ENCODE measurements at places on chromosomes 7 and 10. TPM values are rescaled to one million over a fixed set of nuclear protein-coding genes. Genes with fewer than 3 reads are reported as not detected.

DNA sequence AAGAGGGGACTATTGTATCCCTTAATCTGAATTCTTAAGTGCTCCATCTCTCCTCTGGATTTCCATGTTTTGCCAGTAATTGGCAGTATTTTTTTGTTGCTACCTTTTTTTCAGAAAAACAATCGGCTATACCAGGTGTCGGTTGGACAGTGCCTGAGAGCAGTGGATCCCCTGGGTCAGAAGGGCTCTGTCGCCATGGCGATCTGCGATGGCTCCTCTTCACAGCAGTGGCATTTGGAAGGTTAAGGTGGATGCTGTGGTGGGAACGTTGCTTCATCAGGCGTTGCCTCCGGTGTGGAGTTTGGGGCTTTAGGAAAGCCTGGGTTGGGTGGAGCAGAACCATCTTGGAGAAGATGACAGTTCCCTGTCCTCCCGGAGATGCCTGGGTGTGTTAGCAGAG lies 96.0 kb downstream of the GALNT11 start:
- no peak for DNase-seq

DNA sequence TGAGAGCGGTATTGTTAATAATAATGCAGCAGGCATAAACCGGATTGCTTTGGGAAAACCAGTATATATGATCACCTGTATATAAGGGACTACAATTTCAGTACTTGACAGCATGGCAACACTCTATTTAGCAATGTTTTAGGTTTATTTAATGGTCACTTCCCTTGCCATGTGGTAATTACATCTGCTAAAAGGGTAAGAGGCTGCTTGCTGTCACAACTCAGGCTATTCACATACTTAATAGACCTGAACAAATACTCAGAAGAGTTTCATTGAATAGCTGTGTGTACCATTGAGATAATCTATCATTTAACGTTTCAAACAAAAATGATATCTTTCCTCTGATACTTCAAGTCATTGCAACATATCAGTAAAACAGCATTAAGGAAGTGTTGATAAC lies 90.1 kb downstream of the PCDH15 start:
- DNase-seq: no peak

DNA sequence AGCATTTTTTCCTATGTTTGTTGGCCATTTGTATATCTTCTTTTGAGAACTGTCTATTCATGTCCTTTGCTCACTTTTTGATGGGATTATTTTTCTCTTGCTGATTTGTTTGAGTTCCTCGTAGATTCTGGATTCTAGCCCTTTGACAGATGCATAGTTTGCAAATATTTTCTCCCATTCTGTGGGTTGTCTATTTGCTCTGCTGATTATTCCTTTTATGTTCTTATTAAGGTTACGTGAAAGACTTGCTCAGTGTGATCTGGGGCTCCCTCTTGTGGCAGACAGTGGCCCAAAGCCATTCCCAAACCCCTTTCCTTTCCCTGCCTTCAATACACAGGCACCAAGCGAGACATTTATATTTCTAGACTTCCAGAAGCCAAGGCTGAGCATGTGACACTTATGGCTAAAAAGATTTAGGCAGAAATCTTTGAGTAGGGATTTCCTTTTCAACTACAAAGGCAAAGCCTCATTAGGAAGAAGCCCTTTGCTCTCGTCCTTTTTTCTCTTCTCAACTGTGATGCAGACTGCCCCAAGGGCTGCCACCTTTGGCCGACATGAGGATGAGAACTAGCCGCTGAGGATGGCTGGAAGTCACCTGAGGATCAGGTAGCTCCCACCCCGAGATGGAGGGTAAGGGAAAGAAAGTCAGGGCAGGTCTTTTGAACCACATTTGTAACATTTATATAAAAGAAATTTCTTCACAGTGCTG lies 23.6 kb downstream of the ST8SIA6 start:
- peak; percentile 69 for DNase-seq

GRCh38 chr7:28784171-28784902 lies 173.8 kb downstream of the TRIL start:
- no peak for DNase-seq

- no peak for DNase-seq
These were observed 111.8 kb downstream of the SDK1 start for GRCh38 chr7:3412871-3413270.

DNA sequence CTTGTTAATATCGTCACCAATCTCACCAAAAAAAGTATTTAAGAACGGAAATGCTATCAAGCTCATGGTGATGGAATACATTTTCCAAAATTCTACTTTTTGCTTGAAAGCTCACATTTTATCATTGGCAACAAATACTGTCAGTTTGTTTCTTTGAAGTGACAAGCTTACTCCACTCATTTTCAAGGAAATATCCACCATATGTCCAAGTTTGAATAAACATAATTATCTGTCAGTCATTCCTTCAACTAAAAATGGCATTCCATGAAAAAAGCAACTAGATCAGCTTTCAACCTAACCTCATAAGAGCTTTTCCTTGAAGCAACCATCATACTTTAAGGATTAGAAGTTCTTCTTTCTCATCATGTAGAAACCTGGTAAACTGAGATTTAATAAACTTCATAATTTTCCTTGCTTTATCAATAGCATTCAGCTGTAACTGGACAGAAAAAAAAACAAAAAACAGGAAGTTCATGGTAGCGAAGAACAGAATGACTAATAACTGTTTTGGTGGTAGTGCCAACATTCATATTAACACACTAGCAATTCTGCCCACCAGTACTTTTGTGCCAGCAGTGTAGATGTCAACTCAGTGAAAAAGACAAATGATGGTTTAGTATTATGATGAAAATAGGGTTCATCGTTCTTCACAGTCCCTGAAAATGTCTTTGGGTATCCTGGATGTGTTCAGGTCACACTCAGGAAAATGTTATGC lies 764.9 kb downstream of the GRM8 start:
- DNase-seq: no peak

- DNase-seq: no peak
These were observed 43.9 kb downstream of the CHRM2 start for GRCh38 chr7:136912339-136912738.

GRCh38 chr7:157016024-157016351 lies 5.5 kb upstream of the MNX1 start:
- no peak for DNase-seq

DNA sequence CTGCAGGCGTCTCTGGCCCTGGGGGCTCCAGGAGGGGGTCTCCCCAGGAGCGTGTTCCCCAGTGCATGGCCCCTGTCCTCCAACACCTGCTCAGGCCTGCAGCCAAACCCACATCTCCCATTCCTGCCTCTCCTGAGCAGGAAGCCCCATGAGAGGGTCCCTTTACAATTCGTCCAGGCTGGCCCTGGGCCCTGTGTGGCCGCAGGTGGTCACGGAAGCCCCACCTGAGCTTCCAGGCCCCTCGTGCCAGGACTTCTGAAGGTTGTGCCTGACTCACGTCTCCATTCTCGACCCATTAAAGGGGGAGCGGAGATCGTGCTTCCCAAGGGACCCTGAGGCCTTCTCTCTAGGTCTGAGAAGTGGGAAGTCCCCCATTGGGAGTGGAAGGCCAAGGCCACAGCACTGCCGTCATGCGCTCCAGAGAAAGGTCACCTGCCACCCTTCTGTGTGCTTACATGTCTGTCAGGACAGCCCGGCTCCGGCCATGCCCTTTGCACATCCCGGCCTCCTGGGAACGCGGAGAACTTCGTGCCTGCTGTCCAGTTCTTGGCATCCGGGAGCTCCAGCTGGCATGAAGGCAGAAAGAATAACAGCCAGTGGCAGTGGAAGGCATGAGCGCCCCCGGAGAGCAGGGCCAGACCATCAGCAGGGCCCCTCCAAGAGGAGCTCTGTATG lies 382.3 kb downstream of the DNAJB6 start:
- no peak for DNase-seq

DNA sequence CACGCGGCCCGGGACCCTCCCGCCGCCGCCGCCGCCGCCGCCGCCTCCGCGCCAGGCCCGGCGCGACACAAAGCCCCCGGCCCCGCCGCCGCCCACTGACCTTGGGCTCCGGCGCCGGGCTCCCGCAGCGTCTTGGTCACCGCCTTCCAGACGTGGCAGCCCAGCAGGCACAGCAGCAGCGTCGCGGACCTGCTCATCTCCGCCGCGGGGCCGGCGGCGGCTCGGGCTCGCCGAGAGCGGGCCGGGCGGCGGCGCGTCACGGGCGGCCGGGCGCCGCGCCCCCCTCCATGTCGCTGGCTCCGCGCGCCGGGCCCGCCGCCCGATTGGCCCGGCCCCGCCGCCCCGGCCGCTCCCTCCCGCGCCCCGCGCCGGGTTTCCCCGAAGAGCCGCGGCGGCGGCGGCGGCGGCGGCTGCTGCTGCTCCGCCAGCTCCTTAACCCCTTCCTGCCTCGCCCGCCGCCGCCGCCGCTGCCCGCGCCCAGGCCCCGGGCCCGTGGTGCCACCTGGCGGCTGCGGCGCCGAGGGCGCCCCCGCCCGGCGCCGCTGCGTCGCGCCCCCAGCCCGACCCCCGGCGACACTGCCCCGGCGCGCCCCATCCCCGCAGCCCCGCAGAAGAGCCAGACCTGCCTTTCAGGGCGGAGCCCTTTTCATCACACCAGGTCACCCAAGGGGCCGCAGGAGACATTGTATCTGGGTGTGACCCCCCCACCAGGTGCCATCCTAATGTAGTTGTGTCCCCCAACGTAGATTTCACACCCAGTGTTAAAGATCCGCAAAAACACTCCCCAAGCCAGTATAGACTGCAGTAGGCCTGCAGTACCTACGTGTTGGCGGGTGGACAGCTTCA lies at the start of gene FAM171A1:
Gene FAM171A1, minus strand, starts transcription at position 434 of the 846 bp plus-strand sequence. Its CDS starts 237 bp downstream, at position 197.
- peak; percentile 70 for DNase-seq

- DNase-seq: no peak
These were observed 304.9 kb downstream of the TCERG1L start for GRCh38 chr10:131006458-131007256.

GRCh38 chr7:92072121-92072520 lies 62.2 kb downstream of the CYP51A1 start:
- DNase-seq: no peak

DNA sequence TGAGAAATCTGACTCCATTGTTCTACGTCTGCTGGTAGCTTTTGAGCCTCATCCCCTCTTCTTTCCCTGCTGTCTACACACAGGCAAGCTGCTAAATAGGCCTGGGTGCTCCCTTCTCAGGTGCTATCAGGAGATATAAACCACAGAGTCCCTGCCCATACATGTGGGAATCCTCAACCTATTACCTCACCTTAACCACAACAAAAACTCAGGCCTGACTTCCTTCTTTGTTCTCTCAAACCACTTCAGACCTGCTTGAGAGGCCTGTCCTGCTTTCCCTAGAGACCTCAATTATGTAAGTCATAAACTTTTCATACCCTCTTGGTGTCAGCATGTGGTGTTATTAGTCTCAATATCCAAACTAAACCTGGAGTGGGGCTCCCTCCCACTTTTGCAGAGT lies 75.0 kb upstream of the MAGI2 start:
- no peak for DNase-seq

DNA sequence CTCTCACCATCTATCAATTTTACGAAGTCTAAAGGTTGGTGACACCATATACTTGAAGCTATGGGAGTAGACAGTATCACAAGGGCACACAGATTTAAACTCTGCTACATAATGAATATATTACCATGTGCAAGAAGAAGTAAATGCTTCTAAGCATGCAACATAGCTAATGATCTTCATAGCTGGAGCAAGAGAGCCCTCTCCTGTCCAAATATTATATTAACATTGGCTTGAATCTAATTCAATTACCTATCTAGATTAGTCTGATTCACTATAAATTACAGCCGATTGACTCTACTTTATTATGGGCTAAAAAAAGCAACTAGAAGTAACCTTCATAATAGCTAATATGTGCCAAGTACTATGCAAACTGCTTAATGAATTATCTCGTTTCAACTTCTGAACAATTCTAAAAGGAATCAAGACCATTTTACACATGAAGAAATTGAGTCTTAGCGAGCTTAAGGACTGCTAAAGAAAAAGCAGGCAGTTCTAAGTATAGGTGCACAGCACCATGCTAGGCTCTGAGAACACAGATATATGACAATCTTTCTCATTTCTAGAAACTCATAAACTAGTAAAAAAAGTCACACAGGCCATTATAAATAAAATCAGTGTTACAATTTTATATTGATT lies 21.9 kb downstream of the FRA10AC1 start:
- DNase-seq: no peak

- DNase-seq: no peak
These were observed 19.5 kb upstream of the MICU1 start for GRCh38 chr10:72645263-72645858.

GRCh38 chr7:137081321-137082093 lies 213.1 kb downstream of the CHRM2 start:
- no peak for DNase-seq

DNA sequence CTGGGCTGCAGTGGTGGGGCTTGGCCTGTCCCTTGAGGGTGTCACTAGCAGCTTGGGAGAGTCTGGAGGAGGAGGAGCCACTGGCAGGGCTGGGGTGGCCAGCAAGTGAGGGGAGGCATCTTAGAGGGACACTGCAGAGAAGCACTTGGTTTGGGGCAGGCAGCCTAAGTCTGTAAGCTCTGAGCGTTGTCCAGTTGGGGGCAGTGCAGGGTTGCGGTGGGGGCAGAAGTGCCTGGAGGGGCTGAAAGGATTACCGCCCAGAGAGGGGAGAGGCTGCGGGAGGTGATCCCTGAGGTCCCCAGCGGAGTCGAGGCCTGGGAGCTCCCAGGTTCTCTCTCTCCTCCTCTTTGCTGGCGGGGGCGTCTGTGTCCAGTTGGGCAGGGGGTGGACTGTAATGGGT lies 7.4 kb downstream of the ADCYAP1R1 start:
- DNase-seq: no peak

- DNase-seq: no peak
These were observed 25.7 kb upstream of the CDK14 start for GRCh38 chr7:90570373-90570959.

DNA sequence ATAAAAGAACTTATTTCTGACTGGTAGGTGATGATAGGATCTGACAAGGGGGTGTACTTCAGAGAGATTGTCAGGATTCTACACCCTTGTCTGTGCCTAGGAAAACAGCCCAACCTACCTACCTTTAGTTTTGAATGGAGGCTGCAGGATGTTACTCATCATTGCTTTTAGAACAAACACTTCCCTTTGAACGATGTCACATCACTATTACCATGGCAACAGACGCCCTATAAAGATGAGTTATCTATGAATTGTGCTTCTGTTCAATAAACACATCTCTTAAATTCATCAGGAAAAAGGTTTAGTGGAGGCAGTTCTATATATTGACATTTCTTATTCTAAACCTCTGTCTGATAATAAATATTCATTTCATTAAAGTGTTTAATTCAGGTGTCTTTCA lies 362.4 kb downstream of the CNTNAP2 start:
- DNase-seq: no peak

The NPFFR1 gene
- not detected for total RNA-seq

The SFTPA2 gene
- total RNA-seq: not detected

The TEX36 gene
- total RNA-seq: not detected

The CYP3A5 gene
- total RNA-seq: not detected

The CDC14C gene
- not detected for total RNA-seq

The CYP2C18 gene
- total RNA-seq: not detected

The ATOH7 gene
- total RNA-seq: not detected

The BLNK gene
- total RNA-seq: not detected

Measured in activated CD8-positive, alpha-beta T cell treated with anti-CD3 and anti-CD28 coated beads, Interleukin-2, amount 10 ng/mL, durations not matched to agents 7 days and 5 days (primary cell).